ENCODE measurements at places on chromosomes 1 and 21.

GRCh38 chr1:196152086-196152485 is 456.2 kb downstream of the KCNT2 start:
- DNase-seq, result no peak

GRCh38 chr21:44454747-44455523 is at the start of gene LRRC3:
TSS of gene LRRC3 (plus strand) at chr21:44455510. CDS start at chr21:44456645, 1,135 bp downstream.
- DNase-seq, result peak; percentile 92

DNA sequence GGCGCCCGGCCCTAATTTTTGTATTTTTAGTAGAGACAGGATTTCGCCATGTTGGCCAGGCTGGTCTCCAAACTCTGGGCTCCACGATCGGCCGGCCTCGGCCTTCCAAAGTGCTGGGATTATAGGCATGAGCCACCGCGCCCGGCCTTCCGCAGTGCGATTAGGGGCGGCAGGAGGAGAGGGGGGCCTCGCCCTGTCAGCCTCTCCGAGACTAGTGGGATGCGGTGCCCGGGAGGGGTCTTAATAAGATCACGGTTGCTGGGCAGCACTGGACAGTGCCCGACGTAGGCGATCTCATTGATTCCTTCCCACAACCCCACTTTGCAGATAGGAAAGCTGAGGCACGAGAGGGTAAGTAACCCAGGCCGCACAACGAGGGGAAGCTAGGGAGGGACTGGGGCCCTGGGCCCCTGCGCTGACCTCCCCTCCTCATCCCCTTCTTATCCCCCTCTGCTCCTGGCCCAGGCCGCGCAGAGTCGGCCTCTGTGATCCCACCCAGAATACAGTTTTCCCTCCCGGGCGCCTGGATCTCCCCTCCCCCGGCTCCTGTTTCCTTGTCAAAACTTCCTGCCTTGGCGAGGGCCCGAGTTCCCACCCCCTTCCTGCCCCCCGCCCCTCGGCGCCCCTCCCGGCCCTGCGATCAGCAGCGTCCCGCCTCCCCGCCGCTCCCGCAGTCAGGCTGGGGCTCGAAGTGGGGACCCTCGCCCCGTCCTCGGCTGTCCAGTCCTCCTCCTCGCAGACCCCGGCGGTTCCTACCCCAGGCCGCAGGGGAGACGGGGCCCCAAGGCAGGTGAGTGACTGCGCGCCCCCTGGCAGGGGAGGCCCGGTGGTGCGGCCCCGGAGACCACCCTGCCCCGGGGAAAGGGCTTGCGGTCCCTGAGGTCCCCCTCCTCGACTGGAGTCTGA is at the start of gene PEAR1:
PEAR1 (plus strand) TSS at position 671 of the 906 bp plus-strand sequence. CDS start 10,209 bp downstream, outside the sequence.
- peak; percentile 86 for DNase-seq

DNA sequence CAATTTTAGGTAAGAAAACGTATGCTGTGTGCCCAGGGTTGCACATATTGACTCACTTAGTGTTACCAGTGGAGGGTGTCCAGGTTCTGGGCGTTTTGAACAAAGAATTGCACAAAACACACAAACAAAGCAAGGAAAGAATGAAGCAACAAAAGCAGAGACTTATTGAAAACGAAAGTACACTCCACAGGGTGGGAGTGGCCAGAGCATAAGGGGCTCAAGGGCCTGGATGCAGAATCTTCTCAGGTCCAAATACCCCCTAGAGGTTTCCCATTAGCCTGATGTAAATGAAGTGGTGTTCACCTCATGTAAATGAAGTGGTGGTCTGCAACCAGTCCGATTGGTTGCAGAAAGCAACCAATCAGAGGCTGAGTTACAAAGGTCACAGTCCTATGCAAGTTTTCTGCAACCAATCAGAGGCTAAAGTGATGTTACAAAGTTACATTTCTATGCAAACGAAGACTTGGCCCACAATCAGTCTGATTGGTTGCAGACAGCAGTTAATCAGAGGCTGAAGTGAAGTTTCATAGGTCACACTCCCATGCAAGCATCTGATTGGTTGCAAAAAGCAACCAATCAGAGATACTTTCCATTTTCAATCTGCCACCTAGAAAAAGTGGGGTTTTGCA is 228.3 kb downstream of the ST6GALNAC3 start:
- no peak for DNase-seq

DNA sequence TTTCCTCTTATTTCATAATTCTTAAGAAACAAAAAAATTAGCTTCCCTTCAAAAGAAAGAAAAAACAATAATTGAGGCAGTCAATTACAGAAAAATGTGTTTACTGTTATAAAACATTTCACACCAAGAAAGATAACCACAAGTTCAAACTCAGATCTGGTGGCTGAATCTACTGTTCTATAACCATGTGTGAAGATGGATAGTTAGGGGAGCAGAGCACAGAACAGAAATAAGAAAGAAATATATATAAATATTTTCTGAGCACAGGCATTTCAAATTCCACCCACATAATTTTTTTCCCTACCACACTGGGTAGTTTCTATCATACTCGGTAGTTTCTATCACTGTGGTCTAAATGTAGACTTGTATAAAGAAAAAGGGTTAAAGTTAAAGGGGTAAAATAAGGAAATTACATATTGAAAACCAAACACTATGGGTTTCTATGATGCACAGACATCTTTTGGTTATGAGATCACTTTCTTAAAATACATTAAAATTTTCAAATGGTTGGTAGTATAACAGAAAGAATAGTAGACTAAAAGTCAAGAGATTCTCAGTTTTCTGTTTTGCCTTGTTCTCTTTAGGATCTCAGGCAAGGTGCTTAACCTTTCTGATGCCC is 10.8 kb downstream of the LYST start:
- DNase-seq, result no peak

- no peak for DNase-seq
Measured at GRCh38 chr1:204384636-204385352, 25.1 kb upstream of the PLEKHA6 start.

DNA sequence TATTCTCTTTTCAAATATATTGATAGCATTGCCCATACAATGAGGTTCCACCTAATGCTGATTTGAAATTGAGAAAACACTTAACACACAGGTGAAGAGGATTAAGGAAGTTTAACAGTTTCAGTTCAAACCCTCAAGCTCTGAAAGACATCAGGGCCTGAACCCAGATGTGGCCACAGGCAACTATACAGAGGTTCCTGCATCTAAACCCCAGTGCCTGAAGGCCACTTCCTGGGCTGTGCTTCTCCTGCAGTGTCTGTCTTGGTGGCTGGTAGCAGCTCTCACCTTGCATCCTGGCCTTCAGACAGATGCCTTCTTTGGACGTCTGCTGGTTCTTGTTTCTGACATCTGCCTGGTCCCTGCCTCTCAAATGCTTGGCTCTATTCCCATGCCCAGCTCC is 25.1 kb upstream of the NGF start:
- no peak for DNase-seq

All from sciatic nerve (tissue), 2 donors.